Stimulated activated CD8-positive, alpha-beta memory T cell treated with anti-CD3 and anti-CD28 coated beads, Interleukin-15, amount 100 ng/mL, for 48 hours (primary cell): ENCODE measurements at places on chromosomes 4 and X.

- DNase-seq = no peak
Measured at GRCh38 chr4:60944060-60944459, 256.1 kb upstream of the ADGRL3 start.

DNA sequence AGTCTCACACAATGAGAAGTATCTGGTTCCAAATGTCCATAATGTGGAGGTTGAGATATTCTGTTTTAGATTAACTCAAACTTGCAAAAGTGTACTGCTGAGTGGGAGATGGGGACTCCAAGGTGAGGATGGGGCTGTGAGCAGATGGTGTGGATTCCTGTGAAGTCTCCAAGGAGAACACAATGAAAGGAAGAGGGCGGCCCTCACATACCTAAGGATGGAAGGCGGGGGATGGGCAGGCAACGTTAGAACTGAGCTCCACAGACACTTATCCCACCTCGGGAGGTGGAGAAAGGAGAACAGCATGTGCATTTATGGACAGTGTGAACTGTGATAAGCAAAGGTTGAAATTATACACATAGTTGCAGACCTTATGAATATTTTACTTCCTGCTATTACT, 9.9 kb upstream of the SPATA4 start:
- DNase-seq = no peak

DNA sequence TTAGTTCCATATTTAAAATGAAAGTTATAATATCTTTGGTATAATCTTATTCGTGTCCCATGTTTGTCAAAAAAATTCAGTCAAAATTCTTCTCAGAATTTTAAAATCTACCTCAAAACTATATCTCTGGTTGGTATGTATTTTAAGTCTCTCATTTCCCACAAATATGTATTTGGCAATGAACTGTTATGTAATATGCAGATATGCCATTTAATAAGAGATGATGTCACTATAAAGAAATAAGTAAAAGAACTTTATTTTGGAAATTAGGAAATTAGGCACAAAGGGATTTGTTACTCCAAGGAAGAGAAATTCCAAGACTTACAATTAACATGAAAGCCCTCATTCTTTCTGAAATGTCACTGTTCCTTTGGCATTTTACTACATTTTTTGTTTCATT, 15.3 kb downstream of the SNCA start:
- no peak for DNase-seq

DNA sequence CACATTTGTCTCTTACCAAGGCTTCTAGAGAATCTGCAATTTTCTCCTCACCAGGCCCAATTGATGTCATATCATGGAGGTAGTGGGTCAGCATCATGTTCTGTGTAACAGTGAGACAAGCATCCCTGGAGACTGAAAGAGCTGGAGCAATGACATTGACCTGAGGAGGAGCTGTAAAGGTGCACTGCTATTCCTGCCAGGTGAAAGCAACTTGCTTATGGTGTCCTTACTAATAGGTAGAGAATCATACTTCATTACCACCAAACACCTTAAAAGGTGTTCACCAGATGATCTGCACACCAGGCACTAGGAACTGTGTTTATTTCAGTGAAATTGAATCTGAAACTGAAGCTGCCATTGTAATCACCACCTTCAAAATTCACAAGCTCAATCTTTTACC, 188.7 kb downstream of the AFAP1 start:
- DNase-seq = no peak

DNA sequence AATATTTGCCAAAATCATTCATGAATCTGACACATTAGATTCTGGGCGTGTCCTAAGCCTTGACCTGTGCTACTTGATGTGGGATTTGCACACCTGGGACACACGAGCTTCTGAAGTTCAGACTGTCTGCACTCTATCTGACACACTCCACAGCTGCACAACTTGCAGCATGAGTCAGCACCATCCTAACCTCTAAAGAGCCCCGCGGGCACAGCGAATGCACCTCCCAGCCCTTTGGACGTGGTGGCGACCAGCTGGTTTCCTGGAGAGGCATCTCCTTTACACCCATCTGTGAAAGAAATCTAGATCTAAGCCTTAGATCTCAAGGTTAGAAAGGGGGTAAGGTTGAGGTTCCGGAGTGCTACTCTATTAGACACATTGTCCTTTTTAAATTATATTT, 69.2 kb downstream of the SORBS2 start:
- no peak for DNase-seq
